ENCODE measurements at places on chromosomes 13 and 19. TPM values are rescaled to one million over a fixed set of nuclear protein-coding genes. Genes with fewer than 3 reads are reported as not detected.

The TMEM221 gene
- not detected for total RNA-seq

The LRG1 gene
- total RNA-seq, result 0.30 TPM

- no peak for DNase-seq
Observed at GRCh38 chr13:43285933-43286597, 262.7 kb downstream of the DNAJC15 start.

- DNase-seq, result no peak
Observed at GRCh38 chr13:80196756-80197155, 144.2 kb downstream of the SPRY2 start.

DNA sequence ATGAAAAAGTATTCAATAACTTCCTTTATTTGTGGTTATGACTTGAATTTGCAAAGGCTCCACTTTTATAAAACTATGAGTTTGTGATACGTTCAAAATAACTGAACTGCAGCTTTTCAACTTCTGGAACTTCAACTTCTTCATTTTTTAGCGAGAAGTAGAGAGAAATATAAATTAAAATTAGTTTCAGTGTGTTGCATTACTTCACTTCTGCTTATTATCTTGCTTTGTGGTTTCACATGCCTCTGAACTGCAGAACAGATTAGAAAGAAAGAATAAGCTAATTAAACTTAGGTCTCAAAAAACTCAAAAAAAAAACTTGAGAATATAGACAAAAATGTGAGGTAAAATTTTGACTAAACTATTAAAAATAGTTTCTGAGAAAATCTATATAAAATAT is 1073.4 kb downstream of the PCDH17 start:
- no peak for DNase-seq

GRCh38 chr13:95182570-95183265 is 118.5 kb downstream of the ABCC4 start:
- DNase-seq, result no peak

GRCh38 chr13:73633817-73634460 is 500.3 kb downstream of the KLF12 start:
- no peak for DNase-seq

DNA sequence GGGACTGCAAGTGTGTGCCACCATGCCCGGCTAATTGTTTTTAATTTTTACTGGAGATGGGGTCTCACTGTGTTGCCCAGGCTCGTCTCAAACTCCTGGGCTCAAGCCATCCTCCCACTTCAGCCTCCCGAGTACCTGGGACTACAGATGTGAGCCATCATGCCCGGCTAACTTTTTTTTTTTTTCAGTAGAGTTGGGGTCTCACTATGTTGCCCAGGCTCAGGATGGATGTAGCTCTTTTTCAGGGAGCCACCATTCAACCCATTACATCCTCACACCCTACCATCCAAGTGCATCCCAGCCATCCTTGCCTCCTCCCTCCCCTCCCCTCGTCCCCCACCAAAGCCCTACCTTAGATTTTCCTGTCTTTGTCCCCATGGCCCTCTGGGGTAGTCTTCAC is 14.9 kb downstream of the CELF5 start:
- no peak for DNase-seq

The ZNF709 gene
- total RNA-seq, result 1.6 TPM

DNA sequence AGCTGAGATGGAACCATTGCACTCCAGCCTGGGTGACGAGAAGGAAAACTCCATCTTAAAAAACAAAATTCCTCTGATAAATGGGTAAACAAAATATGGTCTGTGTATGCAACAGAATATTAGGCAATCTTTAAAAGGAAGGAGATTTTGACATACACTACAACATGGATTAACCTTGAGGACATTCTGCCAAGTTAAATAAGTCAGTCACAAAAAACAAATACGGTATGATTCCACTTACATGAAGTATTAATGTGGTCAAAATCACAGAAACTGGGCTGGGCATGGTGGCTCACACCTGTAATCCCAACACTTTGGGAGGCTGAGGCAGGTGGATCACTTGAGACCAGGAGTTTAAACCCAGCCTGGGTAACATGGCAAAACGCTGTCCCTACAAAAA is 3.0 kb upstream of the ZNF444 start:
- no peak for DNase-seq

DNA sequence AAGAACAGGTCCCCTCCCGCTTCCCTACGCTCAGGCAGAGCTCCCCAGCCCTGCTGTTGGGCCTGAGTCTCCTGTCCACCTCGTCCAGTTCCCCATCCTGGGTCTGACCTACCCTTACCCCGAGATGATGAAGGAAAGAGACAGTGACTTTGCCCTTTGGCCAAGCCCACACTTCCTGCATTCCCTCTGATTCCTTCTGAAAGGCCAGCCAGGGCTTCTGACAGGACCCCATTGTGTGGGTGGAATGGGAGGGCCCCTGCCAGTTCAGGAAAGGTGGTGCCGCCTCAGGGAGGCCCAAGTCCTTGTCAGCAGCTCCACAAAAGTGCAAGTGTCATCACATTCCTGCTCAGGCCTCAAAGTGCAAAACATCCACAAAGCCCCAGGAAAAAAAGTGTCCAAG is 177.8 kb downstream of the PAN3 start:
- DNase-seq, result no peak

The KLF1 gene
- not detected for total RNA-seq

The FLT3LG gene
- 5.9 TPM for total RNA-seq

The AMER2 gene
- not detected for total RNA-seq

DNA sequence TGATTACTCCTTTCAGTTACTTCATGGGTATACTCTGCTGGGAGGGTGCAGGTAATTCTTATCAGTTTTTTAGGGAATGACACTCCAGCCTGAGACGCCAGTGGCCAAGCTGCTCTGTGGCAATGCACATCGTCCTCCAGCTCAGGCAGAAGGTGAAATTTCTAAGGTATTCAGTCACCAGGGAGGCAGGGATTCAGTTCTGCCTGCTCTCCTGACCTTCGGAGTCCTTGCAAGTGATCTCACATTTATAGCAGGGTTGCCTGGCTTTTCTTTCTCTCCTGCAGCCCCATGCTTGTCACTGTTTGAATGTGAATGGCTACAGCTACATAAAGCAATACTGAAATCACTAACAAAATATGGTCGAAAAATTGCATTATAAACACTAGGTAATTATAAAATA is 1447.5 kb downstream of the EFNB2 start:
- DNase-seq, result no peak

- DNase-seq, result no peak
Observed at GRCh38 chr13:46016216-46016615, 36.3 kb downstream of the ZC3H13 start.

The MEDAG gene
- 4.2 TPM for total RNA-seq

DNA sequence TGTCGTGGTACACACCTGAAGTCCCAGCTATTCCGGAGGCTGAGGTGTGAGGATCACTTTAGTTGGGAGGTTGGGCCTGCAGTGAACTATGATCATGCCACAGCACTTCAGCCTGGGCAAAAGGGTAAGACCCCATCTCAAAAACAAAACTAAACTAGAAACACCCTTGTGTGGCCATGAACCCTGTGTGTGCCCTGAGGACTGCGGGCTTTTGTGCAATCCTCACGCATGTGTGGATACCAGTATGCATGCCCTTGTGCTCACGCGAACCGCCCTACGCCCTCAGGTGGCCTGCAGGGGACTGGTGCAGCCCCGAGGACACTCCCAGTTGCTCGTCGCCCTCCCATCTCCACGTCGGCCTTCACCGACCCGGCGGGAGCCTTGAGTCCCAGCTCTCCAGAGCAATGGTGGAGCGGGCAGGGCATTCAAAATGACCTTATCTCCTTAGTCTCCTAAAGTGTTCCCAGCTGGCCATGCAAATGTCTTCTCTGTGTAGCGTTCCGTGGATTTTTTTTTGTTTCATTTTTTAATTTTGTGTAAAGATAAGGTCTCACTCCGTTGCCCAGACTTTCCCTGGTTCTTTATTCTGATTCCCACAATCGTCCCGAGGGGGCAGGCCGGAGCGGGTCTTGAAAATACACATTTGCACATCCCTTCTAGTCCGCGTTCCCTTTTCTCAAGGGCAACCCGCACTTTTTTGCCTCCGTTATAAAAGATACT is 868 bp upstream of the EGLN2 start:
- peak; percentile 79 for DNase-seq

- DNase-seq, result peak; percentile 55
Observed at GRCh38 chr19:34556488-34556887, 74.9 kb downstream of the WTIP start.

- peak; percentile 63 for DNase-seq
Observed at GRCh38 chr19:1690699-1691307, 38.4 kb upstream of the TCF3 start.

- DNase-seq, result no peak
Observed at GRCh38 chr19:4503132-4503824, 15.0 kb downstream of the PLIN4 start.

- no peak for DNase-seq
Observed at GRCh38 chr19:46144756-46145155, 3.3 kb upstream of the IGFL2 start.

Data from left ventricle myocardium superior (tissue), 1 donor.